ENCODE measurements at places on chromosomes 11 and 22. TPM values are rescaled to one million over a fixed set of nuclear protein-coding genes. Genes with fewer than 3 reads are reported as not detected.

DNA sequence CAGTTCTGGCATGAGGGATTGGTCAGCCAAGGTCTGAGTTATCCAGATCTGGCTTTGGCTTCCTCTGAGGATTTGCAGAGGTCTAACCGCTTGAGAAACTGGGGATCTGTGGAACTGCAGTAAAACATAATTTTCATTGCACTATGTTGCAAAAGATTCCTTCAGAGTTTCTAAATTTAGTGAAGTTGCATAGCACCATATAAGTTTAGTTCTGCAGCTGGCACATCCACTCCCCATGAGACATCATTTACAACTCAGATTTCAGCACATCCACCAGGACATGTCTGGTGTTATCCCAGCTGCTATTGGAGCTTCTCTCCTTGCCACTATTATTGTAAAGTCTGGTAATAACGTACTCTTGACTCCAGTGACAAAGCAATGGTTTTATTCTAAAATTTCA, 181.5 kb downstream of the CWF19L2 start:
- H3K27me3 ChIP-seq, result no peaks in the 10 kb centered on the region
- H3K27ac ChIP-seq, result no peak overlapping the region
- H3K4me3 ChIP-seq, result no peak overlapping the region
- DNase-seq, result no peak
- no peaks in the 10 kb centered on the region for H3K36me3 ChIP-seq
- H3K4me1 ChIP-seq, result no peaks in the 10 kb centered on the region

DTX4 gene
- total RNA-seq, result 3.1 TPM

- H3K27ac ChIP-seq, result no peak overlapping the region
- H3K36me3 ChIP-seq, result no peaks in the 10 kb centered on the region
- no peaks in the 10 kb centered on the region for H3K4me1 ChIP-seq
- no peak for DNase-seq
Measured at GRCh38 chr11:57087991-57088390, 93.8 kb upstream of the LRRC55 start.

SEZ6L gene
- total RNA-seq, result 0.66 TPM

RPLP2 gene
- total RNA-seq, result 813 TPM

DNA sequence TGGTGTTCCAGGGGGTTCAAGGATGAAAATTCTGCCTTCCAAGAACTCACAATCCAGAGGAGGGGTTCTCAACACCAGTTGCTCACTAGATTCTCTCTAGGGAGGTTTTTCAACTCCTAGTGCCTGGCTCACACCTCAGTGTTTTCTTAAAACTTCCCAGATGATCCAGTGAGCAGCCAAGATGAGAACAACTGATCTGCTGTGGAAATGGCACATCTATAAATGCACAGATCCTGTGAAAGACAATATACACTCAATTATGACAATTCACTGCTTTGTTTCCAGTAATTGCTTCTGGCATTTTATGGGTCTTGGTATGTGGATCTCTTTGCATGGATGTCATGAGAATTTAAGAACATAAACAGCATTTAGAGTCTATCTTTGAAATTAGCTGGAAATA, 45.2 kb upstream of the PRSS23 start:
- no peaks in the 10 kb centered on the region for H3K27me3 ChIP-seq
- H3K27ac ChIP-seq, result no peak overlapping the region
- DNase-seq, result peak; percentile 60
- H3K36me3 ChIP-seq, result no peaks in the 10 kb centered on the region

GRCh38 chr11:11844272-11844671, 2.5 kb downstream of the USP47 start:
- H3K36me3 ChIP-seq, result no peaks in the 10 kb centered on the region
- peak overlapping the region; percentile 96 for H3K27ac ChIP-seq
- H3K4me3 ChIP-seq, result peak overlapping the region; percentile 81
- DNase-seq, result no peak
- H3K27me3 ChIP-seq, result no peaks in the 10 kb centered on the region

DNA sequence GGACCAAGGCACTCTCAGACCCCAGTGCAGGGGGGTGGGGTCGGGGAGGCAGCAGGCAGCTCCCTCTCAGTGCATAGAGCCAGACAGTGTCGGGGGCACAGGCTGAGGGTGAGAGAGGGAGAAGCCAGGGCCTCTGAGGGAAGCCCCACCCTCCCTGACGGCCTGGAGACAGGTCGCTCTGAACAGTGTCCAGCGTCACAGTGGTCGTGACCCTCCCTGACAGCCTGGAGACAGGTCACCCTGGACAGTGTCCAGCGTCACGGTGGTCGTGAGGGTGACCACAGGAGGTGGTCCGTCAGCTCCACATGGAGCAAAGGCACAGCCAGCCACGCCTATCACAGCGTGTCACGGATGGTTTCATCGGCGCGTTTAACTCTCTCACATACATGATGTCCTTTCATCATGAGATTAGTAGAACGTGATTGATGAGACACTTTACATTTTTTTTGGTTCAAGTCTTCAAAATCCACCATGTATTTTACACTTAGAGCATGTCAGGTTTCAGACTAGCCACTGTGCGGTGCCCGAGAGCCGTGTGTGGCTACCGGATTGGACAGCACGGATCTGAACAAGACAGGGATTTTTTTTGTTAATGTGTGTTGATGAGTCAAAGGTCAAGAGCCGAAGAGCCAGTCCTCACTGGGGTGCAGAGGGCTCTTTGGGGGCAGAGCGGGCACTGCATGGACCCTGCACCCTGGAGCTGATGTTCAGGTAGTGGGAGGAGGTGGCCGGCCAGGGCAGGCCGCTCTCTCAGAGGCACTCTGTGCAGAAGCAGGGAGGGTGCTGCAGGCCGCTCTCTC, 23.9 kb upstream of the PANX2 start:
- no peak for DNase-seq
- H3K27me3 ChIP-seq, result no peaks in the 10 kb centered on the region
- peaks cover 2% of the 10 kb centered on the region for H3K4me1 ChIP-seq
- no peaks in the 10 kb centered on the region for H3K36me3 ChIP-seq
- no peak overlapping the region for H3K27ac ChIP-seq

VPREB3 gene
- not detected for total RNA-seq

GRCh38 chr11:128341280-128342248, 245.8 kb downstream of the ETS1 start:
- no peaks in the 10 kb centered on the region for H3K36me3 ChIP-seq
- H3K4me1 ChIP-seq, result peaks cover 33% of the 10 kb centered on the region
- H3K27me3 ChIP-seq, result no peaks in the 10 kb centered on the region
- DNase-seq, result no peak
- no peak overlapping the region for H3K4me3 ChIP-seq

DNA sequence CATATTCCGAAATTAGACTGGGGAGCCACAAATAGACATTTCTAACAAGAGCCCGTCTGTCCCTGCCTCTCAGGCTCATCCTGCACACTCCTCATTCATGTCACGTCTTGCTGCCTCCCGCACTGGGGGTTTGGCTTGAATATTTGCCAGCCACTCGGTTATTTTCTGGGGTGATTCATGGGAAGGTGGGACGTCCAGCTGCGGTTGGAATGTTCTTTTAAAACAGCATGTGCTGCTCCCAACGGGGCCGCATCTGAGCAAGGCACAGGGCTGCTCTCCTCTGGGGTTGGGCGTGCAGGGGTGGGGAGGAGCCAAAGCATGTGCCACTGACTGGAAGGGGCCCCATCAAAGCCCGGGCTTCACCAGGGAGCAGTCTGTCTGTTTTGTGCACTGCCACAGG, 25.9 kb upstream of the SLC5A4 start:
- DNase-seq, result no peak
- H3K27me3 ChIP-seq, result peaks cover 32% of the 10 kb centered on the region
- no peak overlapping the region for H3K27ac ChIP-seq
- no peaks in the 10 kb centered on the region for H3K36me3 ChIP-seq
- no peaks in the 10 kb centered on the region for H3K4me1 ChIP-seq

- H3K4me3 ChIP-seq, result no peak overlapping the region
- H3K27ac ChIP-seq, result no peak overlapping the region
- H3K4me1 ChIP-seq, result peaks cover 76% of the 10 kb centered on the region
- no peak for DNase-seq
- no peaks in the 10 kb centered on the region for H3K27me3 ChIP-seq
Measured at GRCh38 chr11:65307298-65308229, 7.1 kb upstream of the CDC42EP2 start.

DNA sequence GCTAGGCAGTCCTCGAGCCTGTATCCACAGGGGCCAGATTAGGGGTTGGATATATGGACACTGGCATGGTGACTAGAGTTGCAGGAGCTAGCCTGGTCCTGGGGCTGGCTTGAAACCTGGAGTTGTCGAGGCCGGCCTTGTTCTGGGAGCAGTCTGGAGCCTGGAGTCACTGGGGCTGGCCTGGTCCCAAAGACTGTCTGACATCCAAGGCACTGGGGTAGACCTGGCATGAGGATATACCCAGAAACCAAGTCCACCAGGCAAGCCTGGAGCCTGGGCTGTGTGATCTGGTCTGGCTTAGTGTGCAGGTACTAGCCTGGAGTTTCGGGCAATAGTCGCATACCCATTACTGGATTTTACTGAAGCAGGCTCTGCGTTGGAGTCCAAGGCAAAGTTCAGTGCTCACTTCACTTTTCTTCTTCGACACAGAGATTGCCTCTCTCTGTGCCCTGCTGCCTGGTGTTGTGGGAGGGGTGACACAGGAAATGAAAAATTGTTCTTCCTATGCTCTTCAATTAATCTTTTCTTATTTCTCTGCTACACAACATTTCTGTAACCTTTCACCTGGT, 4.3 kb upstream of the GLYATL1 start:
- H3K4me3 ChIP-seq, result no peak overlapping the region
- H3K27me3 ChIP-seq, result no peaks in the 10 kb centered on the region
- H3K4me1 ChIP-seq, result no peaks in the 10 kb centered on the region
- no peak for DNase-seq

HTR3A gene
- 1.2 TPM for total RNA-seq

GRCh38 chr22:38870791-38871359, 1.1 kb downstream of the CBX6 start:
- H3K4me3 ChIP-seq, result peak overlapping the region; percentile 97
- H3K27me3 ChIP-seq, result no peaks in the 10 kb centered on the region
- peaks cover 16% of the 10 kb centered on the region for H3K36me3 ChIP-seq
- H3K27ac ChIP-seq, result peak overlapping the region; percentile 95
- H3K4me1 ChIP-seq, result peaks cover 66% of the 10 kb centered on the region

DNA sequence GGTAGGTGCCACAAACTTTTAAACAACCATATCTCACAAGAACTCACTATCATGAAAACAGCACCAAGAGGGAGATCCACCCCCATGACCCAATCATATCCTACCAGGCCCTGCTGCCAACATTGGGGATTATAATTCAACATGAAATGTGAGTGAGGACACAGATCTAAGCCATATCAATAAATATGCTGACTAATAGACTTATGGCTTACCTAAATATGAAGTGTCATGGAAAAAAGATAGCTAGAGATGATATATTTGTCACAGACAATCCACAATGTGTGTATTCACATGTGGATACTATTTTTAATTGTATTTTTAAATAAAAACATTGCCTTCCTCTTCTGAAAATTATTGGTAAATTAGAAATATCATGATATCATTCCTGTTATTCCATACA, 38.2 kb upstream of the RAB38 start:
- no peaks in the 10 kb centered on the region for H3K36me3 ChIP-seq
- no peaks in the 10 kb centered on the region for H3K4me1 ChIP-seq
- no peak for DNase-seq
- H3K4me3 ChIP-seq, result no peak overlapping the region
- H3K27me3 ChIP-seq, result no peaks in the 10 kb centered on the region

UBASH3B gene
- total RNA-seq, result 1.1 TPM

GRCh38 chr11:73445980-73446379, 69.8 kb downstream of the RELT start:
- H3K4me3 ChIP-seq, result no peak overlapping the region
- H3K4me1 ChIP-seq, result peaks cover 6% of the 10 kb centered on the region
- no peak for DNase-seq

MPPED1 gene
- not detected for total RNA-seq

- H3K27me3 ChIP-seq, result no peaks in the 10 kb centered on the region
- H3K27ac ChIP-seq, result no peak overlapping the region
- no peaks in the 10 kb centered on the region for H3K36me3 ChIP-seq
Measured at GRCh38 chr22:42287174-42287890, 16.9 kb upstream of the TCF20 start.

JAM3 gene
- 122 TPM for total RNA-seq

ZNF202 gene
- total RNA-seq, result 4.4 TPM

DNA sequence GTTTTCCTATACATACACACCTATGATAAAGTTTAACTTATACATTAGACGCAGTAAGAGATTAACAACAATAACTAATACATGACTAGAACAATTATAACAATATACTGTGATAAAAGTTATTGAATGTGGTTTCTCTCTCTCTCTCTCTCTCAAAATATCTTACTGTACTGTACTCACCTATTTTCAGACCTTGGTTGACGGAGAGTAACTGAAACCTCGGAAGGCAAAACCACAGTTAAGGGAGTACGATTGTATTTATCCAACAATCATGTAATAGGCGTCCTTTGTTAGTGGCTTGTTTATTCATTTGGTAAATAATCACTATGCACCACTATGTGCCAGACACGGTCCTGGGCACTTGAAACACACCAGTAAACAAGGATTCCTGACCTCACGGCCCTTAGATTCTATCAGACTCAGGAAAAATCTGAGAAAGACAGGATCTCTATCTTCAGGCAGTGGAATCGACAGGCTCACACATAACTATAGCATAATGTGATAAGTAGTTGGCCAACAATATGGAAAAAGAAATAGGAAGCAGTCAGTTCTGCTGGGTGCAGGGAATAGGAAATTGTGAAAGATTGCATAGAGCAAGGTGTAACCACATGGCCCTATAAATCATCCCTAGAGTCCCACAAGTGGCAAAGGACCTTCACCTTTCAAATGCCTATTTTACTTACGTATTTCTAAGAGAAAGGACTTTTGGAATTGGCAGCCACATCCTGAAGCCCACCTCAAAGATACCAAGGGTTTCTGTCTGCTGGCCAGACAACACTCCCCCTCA, 12.0 kb downstream of the ETS1 start:
- H3K36me3 ChIP-seq, result no peaks in the 10 kb centered on the region
- no peaks in the 10 kb centered on the region for H3K27me3 ChIP-seq
- H3K27ac ChIP-seq, result no peak overlapping the region
- H3K4me3 ChIP-seq, result no peak overlapping the region
- peaks cover 34% of the 10 kb centered on the region for H3K4me1 ChIP-seq

- H3K27ac ChIP-seq, result no peak overlapping the region
- no peak overlapping the region for H3K4me3 ChIP-seq
- no peak for DNase-seq
- H3K27me3 ChIP-seq, result no peaks in the 10 kb centered on the region
Measured at GRCh38 chr11:119940401-119940976, 197.4 kb downstream of the TRIM29 start.

TENM4 gene
- total RNA-seq, result 4.1 TPM

GRCh38 chr11:75820645-75821044, 5.6 kb downstream of the UVRAG start:
- H3K4me1 ChIP-seq, result peaks cover 80% of the 10 kb centered on the region
- DNase-seq, result no peak
- H3K36me3 ChIP-seq, result no peaks in the 10 kb centered on the region
- H3K4me3 ChIP-seq, result no peak overlapping the region
- H3K27me3 ChIP-seq, result no peaks in the 10 kb centered on the region

Data from esophagus muscularis mucosa (tissue), 4 donors.